ENCODE measurements at places on chromosomes 5 and 9. TPM values are rescaled to one million over a fixed set of nuclear protein-coding genes. Genes with fewer than 3 reads are reported as not detected.

ATP10B gene
- not detected for polyA plus RNA-seq

DNA sequence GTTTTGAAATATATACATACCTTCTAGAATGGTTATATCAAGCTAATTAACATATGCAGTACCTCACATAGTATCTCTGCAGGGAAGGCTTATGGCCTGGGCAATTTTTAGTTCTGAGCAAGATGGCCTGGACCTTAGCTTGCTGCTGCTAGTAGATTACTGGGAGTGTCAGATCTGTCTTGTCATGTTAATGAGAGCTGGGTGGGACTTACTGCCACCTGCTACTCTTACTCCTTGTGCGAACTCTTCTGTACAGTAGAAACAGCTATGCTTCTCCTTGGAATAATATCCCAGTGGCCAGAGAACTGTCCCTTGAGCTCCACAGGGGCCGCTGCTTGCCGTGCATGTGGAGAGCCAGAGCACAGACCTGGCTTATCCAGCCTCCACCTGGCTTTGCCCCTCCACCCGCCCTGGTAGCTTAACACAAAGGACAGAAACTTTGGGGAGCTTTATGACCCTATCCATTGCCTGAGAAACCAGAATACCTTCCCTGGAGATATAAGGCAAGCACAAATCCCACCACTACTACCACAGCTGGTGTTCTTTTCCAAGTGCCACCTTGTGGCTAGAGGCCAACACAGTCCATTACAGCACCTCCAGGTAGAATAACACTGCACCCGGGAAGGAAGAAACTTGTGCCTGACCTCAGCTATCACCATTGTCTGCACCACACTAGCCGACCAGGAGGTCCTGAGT, 74.4 kb upstream of the RUSC2 start:
- DNase-seq: no peak

DNA sequence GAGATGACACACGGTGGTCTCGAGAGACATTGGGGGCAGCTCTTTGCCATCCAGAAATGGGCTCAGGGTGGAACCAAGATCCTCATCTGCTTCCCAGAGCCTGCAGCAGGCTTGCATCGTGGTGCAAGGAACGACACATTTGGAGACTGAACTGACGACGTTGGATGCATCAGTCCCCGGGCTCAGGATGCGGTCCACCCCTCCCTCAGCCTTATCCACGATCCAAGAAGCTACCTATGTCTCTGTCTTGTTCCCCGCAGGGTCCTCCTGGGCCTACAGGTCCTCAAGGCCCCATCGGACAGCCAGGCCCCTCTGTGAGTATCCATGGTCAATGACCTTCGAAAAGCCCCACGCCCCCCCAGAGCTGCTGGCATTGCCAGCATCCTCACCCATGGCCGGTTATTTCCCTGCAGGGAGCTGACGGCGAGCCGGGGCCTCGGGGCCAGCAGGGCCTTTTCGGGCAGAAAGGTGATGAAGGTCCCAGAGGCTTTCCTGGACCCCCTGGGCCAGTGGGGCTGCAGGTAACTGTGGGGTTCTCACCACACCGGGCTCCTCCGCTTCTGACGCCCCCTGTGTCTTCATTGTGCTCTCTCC, 69.4 kb upstream of the FCN2 start:
- DNase-seq: no peak

DNA sequence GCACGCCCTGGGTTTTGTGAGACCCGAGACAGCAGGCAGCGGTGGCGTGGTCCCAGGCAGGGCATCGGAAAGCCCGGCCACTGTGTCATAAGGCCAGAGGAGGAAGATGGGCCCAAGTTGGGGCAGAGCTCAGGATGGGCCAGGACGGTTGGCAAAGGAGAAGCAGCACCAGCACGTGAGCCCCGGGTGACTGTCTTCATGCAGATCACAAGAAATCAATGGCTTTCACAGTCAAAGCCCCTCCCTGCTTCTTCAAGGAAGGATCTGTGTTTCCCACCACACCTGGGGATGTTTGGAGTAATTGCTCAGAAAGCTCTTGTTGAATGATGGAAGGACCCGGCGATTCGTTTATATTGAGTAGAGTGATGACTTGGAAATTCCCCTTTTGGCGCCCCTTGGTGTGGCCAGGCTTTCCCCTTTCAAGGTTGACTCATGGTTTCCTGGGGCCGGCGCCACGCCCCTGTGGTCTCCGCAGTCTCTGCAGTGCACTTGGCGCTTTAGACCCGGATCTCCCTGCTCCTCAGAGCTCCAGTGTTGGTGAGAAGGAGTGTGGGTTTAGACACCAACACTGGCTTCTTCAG, 52.1 kb downstream of the IL31RA start:
- DNase-seq: peak; percentile 52

UGT3A2 gene
- 2.6 TPM for polyA plus RNA-seq

GPR150 gene
- polyA plus RNA-seq: 0.35 TPM

DNA sequence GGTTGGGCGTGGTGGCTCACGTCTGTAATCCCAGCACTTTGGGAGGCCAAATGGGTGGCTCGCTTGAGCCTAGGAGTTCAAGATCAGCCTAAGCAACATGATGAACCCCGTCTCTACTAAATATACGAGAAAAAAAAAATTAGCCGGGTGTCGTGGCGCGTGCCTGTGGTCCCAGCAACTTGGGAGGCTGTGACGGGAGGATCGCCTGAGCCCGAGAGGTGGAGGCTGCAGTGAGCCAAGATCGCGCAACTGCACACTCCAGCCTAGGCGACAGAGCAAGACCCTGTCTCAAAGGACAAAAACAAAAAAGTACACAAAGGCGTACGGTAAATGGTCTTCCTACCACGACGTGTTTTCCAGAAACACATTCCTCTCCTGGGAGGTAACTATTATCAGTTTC, 538 bp upstream of the BDP1 start:
- no peak for DNase-seq

SLIT3 gene
- polyA plus RNA-seq: 67.6 TPM

DNA sequence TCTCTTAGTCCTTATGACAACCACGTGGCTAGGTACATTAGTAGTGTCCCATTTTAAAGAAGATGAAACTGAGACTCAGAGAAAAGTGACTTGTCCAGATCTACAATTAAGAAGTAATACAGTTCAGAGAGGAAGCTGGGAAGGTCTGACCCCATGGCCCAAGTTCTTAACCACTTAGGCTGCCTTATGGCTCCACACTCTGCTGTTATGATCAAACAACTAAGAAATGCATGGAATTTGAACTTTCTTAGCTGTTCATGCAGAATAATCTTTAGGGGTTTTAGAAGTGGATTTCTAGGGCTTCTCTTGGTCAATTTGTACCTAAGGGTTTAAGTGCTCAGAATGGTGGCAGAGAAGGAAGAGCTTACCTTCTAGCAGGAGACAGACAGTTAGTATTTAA, 128.0 kb upstream of the MSX2 start:
- no peak for DNase-seq

DNA sequence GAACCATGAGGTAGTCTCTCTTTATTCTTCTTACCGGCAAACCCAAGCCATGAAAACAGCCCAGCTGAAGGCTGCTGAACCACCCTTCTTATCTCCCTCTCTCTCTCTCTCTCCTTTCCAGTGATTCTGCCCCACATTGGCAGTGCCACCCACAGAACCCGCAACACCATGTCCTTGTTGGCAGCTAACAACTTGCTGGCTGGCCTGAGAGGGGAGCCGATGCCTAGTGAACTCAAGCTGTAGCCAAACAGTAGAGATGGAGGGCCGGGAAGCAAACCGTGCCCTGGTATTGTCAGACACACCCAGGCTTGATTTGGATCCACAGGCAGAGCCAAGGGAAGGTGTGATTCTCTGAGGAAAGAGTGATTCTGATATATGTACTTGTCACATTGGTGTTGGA, 14.0 kb downstream of the GRHPR start:
- DNase-seq: no peak

OLFM1 gene
- polyA plus RNA-seq: 3.8 TPM

GRCh38 chr9:134224127-134224526, 59.8 kb upstream of the RNU6ATAC start:
- no peak for DNase-seq

DNA sequence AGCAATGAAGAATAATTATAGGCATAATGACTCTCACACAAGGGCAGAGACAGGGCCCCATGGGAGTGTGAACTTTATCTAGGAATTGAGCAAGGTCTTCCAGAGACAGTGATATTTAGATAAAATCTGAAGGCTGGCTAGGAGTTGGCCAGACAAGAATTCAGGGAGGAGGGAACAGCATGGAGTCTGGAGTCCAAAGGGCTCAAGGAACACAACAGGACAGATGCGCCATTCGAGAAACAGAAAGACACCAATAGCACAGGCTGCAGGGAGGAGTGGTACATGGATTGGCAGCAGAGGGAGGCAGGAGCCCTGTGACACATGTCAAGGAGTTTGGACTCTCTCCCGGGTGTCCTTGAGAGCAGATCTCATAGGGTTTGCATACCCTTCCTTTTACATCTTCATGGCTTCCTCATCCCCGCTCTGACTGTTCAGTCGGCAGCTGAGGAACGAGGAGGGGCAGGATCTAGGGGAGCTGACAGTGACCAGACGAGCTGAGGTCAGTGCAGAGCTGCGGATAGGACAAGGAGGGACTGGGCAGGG, 64.0 kb upstream of the XPA start:
- DNase-seq: no peak

- DNase-seq: no peak
Measured at GRCh38 chr5:3121813-3122212, 370.3 kb upstream of the IRX2 start.

GRCh38 chr5:172640139-172640538, 924 bp upstream of the NEURL1B start:
- no peak for DNase-seq

SLC2A6 gene
- polyA plus RNA-seq: 8.6 TPM
